ENCODE measurements at places on chromosomes 7 and 10.
A peak's percentile ranks its signal among the peaks of the same experiment; 100 is the strongest.

DNA sequence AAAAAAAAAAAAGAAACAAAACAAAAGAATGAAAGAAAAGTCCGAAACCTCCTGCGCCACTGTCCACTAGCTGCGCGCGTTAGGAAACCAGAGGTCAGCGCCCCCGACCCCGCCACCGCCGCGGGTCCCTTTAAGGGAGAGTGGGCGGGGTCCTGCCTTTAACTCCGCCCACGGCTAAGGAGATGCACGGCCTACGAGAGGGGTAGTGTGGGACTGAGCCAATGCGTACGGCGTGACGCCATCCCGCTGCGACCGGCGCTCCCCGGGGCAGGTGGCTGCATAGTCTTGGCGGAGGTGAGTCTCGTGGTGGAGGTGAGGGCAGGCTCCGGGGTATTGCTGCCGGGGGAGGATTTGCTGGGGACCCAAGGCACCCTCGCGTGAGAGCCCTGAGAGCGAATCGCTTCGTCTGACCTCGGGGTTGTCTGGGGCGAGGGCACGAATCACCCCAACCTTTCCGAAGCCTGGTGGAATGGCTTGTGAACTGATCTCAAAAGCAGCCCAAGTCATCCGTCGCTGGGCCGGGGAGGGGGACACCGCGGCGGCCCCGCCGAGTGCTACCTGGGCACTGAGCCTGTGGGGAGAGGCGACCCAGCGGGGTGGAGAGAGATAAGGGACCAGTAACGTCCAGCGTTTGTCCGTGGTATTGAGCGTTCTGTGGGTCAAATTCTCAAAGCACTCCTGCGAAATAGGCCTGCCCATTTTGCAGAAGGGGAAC is at the start of gene MRPS17:
Gene MRPS17 (plus strand): TSS at position 241 of the 715 bp plus-strand sequence. CDS start 1,319 bp downstream, outside the sequence.
- DNase-seq, result peak; percentile 83

- no peak for DNase-seq
These were observed 181.3 kb downstream of the RPS24 start for GRCh38 chr10:78214955-78215354.

DNA sequence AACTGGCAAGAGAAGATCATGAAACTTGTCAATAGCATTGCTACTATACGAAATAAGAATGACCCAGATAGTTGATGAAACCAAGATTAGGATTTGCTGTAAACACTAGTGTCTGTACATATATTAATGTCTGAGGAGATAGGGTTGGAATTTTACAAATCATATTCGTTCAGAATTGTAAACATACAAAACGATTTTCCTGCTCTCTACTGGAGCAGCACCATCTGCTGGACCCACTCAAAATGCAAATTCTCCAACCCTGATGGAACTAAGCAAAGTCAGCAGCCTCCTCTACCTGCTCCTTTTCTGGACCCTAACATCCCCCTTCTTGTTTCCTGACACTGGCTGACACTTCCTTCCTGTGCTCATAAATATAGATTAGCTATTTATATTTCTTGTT is 29.4 kb upstream of the SGMS1 start:
- no peak for DNase-seq

DNA sequence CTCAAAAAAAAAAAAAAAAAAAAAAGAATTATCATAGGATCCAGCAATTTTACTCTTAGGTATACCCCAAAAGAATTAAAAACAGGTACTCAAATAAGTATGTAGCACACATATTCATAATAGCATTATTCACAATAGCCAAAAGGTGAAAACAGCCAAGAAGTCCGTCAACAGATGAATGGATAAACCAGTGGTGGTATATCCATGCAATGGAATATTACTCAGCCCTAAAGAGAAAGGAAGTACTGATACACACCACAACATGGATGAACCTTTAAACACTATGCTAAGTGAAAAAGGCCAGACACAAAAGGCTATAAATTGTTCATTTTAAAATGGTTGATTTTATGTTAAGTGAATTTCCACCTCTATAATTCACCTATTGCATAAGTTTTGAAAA is 804.8 kb upstream of the AUTS2 start:
- DNase-seq, result no peak

GRCh38 chr10:125076891-125077541 is 83.3 kb downstream of the CTBP2 start:
- DNase-seq, result no peak

DNA sequence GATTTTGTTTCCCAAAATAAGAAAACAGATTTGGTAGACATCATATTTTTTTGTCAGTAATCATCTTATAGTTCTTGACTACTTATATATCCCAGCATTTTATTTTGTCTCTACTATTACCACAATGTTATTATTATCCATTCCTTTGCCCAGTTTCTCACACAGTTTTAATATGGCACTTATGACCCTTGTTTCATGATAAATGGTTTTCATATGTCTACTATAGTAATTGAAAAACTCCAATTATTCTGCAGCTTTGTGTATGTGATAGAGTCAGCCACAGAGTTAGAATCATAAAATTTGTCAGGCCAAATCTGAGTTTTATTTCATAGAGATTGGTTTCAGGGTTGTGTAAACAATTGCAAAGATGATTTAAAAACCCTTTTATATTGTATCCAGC is 203.9 kb downstream of the MALRD1 start:
- no peak for DNase-seq

- no peak for DNase-seq
These were observed 9.7 kb upstream of the ZFAND2A start for GRCh38 chr7:1169409-1170368.

DNA sequence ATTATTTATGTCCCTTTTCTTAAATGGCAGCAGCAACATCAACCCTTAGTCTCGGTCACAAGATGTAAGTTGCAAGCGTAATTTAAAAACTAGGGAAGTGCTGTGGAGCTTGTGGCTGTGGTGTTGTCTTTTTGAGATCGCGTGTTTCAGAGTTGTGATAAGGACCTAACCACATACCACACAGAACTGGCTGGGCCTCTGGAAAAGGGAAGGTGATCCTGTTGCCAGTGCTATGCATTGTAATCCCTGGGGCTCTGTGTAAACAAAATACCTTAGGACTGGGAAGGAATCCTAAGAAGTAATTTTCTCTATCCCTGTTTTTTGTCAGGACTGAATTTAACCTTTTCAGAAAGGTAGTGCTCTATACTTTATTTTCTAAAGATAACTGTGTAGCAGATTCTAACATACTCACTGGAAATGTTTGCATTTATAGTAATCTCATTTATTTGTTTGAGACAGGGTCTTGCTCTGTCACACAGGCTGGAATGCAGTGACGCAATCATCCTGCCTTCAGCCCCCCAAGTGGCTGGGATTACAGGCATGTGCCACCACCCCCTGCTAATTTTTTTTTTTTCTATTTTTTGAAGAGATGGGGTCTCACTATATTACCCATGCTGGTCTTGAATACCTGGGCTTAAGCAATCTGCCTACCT is 60.4 kb downstream of the INPP5F start:
- DNase-seq, result no peak

DNA sequence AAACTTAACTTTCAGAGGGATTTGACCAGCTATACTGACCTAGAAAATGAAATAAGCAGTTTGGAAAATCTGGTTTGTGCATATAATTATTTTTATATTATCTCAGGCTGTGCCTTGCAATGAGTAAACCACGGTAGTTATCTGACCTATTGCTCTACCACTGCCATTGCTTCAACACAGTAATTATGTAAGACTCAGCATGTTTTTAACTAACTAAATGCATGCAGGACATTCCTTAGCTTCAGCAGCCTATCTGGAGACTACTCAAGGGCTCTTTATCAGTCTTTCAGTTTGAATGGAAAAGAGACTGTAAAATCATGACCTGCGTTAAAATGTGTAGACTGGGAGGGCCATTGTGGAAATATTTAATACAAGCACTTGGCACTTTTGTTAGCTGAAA is 22.5 kb downstream of the CHN2 start:
- DNase-seq, result no peak

DNA sequence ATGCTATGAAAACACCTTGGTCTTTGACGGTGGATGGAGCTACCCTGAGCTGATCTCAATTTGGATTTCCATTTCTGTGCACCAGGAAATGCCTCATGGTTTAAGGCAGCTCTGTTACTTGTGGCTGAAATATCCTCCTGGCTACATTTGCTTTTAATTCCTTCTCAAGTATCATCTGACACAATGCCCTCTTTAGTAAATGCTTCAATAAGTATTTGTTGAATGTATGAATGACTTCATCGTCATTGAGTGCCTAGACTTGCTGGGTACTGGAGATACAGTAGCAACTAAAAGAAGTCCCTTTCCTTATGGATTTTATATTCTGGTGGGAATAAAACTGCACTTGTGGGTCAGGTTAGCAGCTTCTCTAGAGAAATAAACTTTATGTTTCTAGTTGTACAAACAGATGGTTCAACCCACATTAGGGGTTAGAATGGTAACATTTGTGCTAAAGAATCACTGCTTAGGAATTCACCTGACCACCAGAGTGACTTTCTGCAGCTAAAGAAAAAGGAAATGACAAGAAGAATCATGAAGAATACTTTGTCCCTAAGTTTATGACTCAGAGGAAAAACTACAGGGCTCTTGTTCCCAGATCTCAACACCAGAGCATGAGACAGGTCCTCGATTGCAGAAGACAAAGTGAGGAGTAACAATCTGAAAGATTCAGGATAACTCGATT is 21.8 kb upstream of the SMNDC1 start:
- DNase-seq, result no peak

GRCh38 chr10:131638880-131639278 is 261.9 kb upstream of the PPP2R2D start:
- no peak for DNase-seq

- DNase-seq, result no peak
These were observed 139.2 kb downstream of the ELMO1 start for GRCh38 chr7:37309493-37309892.

- DNase-seq, result no peak
These were observed 55.3 kb downstream of the TFAM start for GRCh38 chr10:58440484-58440883.

DNA sequence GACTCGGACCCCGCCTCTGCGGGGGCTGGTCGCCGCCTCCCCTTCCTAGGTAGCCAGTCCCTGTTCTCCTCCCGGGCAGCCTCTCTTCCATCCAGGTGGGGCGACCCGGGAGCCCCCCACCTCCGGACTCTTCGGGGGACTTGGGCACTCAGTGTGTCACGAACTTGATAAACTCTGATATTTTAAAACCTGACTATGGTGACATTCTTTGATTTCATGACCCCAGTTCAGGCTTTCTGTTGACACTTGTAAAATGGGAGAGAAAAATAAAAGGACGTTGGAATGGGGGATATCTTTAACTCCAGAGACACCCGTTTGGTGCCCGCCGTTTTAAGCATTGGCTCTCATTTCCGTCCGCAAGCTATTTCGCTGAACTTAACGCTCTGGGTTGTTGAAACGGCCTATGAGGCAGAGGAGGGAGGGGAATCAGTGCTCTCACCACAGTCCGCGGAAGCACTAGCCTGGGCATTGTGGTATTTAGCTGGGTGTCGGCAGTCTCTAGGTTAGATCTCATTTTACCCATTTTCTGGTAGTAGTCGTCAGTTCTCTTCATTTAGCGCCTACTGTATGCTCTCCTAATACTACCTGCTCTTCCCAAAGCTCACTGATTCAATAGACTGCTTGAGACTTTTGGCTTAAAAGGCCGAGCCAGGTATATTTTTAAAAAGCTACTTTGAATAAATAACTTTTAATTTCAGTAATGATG is 738 bp downstream of the VPS26A start:
- DNase-seq, result peak; percentile 3

DNA sequence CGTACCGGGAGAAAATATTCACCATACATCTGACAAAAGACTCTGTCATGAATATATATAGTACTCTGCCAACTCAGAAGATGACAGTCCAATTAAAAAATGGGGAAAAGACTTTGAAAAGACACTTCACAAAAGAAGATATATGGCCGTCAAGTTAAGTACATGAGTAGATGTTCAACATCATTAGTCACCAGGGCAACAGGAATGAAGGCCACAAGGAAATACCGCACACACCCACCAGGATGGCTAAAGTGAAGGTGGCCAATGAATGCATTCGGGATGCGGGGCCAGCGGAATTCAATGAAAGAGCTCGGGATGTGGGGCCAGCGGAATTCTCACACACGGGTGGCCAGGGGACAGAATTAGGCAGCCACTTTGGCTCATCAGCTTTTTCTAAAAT is 42.2 kb downstream of the MAD1L1 start:
- no peak for DNase-seq

DNA sequence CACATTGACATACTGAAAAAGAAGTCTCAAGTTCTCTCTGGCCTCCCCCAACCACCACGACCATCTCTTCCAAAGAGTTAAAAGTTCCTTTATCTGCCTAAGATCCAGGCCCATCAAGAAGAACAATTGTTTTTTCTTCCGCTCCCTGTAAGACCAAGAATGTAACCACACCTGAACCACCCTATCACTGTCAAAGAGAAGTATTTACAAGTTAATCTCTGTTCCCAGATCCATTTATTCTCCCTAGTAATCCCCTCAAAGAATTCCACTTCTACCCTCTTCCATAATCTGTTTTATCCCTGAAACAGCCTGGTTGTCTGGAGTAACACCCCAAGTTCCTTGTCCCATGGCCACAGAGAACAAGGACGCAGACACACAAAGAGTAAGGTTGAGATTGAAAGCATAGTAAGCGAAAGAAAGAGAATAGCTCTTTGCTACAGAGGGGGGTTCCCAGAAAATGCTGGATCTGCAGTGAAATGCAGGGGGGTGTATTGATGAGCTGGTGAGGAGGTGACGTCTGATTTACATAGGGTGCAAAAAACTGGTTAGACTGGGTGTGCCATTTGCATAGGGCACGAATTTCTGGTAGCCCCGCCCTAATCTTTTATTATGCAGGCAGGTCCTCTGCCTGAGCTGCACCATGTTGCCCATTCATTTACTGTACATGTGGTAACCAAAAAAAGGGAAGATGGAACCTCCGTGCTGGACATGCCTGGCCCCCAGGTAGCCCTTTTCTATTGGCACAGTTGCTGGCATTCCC is 122.0 kb downstream of the SKIDA1 start:
- DNase-seq, result no peak

All from DMS79 treated with DMSO at 0.1 percent for 48 hours (cell line).